ENCODE measurements at places on chromosomes 7 and 10.

DNA sequence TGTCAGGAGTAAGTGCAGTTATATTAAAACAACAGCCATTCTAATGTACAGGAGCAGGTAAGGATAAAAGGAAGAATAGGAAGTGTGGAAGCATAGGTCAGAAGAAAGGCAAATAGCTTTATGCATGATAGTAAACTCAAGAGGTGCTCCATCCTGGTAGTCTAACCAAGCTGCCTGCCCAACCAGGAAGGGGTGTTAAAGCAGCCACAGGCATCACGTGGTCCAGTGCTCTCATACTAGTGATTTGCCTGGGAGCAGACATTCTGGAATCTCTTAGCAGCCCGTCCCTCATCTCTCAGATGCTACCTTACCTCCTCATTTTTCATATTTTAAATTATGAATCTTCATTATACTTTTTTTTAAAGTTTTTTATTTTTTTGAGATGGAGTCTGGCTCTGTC is 18.5 kb downstream of the ABRAXAS2 start:
- no peak for DNase-seq

DNA sequence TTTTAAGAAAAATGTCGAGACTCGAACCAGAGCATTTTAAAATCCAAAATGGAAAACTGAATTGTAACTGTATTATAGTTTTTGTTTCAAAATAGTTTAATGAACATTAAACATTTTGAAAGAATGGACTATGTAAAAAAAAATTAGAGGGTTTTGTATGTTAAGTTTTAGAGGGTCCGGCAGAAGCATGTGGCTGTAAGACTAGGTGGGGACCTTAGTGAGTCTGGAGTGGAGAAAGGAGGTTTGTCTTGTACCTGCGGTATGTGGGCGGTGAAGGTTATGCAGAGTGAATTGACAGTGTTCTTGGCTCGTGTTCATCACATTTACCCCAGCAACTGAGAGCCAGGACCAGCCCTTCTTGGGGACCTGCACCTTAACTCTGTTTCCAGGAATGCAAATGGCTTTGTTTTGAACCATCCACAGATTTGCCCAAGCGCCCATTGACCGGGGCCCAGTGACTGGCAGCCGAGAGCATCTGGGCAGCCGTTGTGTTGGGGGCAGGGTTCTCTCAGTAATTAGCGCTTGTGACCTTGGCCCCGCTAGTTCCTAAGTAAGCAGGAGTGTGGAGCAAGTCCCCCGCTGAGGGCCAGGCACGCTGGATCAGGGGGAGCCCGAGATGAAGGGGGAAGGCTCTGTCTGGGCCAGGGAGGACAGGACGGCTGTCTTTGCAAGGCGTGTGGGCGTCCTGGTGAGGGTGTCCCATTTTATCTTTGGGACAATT is 1.4 kb upstream of the KLF6 start:
- DNase-seq, result peak; percentile 30

GRCh38 chr7:84190016-84190705 is 4.4 kb downstream of the SEMA3A start:
- DNase-seq, result no peak

DNA sequence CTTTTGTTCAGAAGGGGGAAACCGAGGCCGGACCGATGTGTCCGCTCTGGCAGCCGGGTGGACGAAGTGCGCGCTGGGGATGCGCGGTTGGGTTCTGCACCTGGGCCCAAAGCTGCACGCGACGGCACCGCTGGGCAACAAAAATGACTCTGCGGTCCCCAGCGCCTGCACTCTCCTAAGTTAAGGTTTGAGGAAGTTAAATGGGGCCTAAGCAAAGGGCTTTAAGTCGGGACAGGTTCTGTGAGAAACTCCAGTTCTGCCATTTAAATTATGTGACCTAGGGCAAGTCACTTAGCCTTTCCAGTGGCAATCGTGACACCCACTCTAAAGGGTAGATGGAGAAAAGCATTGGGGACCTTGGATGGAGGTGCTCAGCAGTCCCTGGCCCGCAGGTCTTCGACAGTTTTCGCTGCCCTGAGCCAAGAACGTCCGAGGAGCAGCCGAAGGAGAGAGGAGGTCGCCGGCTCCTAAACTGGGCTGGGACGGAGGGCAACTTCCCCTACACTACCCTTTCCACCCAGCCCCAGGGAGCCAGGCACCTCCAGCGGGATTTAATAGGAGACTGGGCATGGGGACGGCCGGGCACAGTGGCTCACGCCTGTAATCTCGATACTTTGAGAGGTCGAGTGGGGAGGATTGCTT is 534 bp upstream of the ACBD5 start:
- DNase-seq, result no peak

GRCh38 chr10:111017098-111017497 is 59.7 kb upstream of the ADRA2A start:
- no peak for DNase-seq

DNA sequence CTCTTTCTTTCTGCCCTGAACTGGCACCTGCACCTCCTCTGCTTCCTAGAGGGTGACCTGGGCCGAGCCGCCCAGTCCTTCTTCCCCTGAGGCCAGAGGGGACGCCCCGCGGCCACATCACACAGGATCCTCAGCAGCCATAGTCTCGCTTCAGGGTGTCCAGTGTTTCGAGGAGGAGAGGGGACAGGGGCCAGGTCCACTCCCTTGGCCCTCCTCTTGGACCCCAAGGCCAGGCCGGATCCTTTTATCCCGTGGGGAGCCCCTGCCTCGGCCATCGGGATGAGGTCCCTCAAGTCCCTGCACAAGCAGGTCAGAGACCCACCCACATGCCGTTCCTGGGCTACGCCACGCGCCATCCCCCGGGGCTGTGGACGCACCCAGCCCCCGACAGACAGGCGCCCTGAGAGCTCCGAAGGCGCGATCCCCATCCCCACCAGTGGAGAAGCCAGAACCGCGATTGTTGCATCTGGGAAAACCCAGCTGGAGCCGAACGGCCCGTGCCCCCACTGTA is 3.6 kb downstream of the BHLHA15 start:
- DNase-seq, result no peak

GRCh38 chr7:150964593-150965111 is 13.5 kb downstream of the KCNH2 start:
- DNase-seq, result no peak

DNA sequence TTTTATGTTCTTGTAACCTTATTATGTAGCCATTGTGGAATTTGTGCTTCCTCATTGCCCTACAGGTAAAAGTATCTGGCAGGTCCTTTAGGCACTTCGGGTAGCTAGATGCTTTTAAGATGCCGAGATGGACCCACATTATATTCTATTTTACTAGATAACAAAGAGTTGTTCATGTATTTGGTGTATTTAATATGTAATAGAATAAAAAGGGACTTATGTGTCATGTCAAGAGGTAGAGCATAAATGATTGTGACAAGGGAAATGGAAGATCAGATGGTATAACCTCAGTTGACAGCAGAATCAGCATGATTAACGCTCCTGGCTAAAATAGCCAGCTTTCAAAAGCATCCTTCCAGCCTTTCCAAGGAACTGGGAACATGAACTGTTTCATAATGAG is 50.6 kb downstream of the NPY start:
- no peak for DNase-seq

DNA sequence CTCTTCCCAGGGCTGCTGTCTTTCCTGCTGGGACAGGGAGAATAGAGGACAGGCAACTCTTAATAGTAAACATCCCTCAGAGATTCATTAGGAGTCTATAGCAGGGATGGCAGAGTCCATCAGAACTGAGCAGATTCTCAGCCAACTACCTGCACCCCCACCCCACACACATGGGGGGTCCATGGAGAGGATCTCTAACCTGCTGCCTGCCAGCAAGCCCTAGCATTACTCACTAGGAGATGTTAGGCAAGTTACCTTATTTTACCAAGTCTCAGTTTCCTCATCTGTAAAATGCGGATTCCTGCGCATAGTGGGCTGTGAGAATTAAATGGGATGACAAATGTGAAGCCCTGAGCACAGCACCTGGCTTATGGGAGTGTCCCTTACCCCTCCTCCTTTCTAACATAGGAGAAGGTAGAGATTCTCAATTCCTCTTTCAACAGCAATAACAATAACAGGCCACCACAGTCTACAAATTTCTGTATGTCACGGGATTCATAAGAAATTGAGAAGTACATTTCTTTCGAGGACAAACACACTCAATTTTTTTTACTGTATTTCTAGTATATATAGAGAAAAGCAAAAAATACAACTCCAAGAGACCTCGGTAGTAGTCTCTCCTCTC is 23.8 kb upstream of the WDR11 start:
- no peak for DNase-seq

DNA sequence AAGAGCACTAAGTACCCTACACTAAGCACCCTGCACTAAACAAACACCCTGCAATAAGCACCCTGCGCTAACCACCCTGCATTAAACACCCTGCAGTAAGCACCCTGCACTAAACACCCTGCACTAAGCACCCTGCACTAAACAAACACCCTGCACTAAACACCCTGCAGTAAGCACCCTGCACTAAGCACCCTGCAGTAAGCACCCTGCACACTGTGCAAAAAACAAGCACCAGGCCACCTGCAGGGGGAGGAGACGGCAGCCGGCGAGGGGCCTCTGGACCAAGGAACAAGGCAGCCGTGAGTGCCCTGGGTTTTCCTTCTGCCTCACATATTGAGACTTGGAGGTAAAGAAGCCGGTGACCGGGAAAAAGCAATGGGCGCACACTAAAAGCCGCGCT is 30.2 kb downstream of the KNDC1 start:
- no peak for DNase-seq

DNA sequence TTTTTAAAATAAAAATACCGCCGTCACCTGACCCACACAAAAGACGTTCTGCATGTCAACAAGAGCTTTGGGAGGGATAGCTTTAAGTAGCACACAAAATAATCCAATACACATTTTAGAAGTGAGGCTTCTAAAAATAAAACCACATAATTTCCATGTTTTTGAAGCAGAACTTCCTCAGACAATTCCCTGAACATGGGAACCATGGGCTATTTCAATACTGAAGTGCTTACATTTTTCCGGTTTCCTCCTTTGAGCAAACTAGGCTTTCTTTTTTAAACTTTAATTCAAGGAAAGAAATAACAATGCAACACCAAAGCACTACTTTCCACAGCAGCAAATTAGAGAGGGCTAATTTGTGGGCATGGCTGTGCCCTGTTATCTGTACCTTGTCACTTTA is 59.9 kb downstream of the ELMO1 start:
- no peak for DNase-seq

DNA sequence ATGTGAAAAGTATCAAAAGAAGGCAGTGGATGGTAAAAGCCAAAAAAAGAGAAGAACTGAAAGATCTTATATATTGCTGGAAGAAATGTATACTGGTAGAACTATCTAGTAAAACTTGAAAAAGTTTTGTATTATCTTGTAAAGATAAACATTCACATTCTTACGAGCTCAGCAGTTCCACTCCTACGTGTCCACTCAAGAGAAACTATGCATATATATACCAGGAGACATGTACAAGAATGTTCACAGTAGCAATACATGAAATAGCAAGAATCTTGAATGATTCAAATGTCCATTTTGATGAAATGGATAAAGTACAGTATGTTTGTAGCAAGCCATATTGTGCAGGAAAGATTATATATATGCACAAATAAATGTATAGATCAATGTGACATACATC is 155.0 kb downstream of the RNF133 start:
- no peak for DNase-seq

- no peak for DNase-seq
Measured at GRCh38 chr10:93255546-93255945, 181.9 kb downstream of the CYP26A1 start.

GRCh38 chr7:75950111-75950681 is 35.2 kb downstream of the POR start:
- no peak for DNase-seq

- DNase-seq, result no peak
Measured at GRCh38 chr7:84162584-84162983, 32.0 kb downstream of the SEMA3A start.

GRCh38 chr7:4073750-4074149 is 608.3 kb upstream of the FOXK1 start:
- DNase-seq, result no peak

All from activated CD4-positive, alpha-beta T cell treated with anti-CD3 and anti-CD28 coated beads, Interleukin-2, amount 50 U/mL, for 4 hours (primary cell).